ENCODE measurements at places on chromosomes 4 and X.

- DNase-seq = no peak
Measured at GRCh38 chr4:186445040-186445439, 110.3 kb downstream of the MTNR1A start.

DNA sequence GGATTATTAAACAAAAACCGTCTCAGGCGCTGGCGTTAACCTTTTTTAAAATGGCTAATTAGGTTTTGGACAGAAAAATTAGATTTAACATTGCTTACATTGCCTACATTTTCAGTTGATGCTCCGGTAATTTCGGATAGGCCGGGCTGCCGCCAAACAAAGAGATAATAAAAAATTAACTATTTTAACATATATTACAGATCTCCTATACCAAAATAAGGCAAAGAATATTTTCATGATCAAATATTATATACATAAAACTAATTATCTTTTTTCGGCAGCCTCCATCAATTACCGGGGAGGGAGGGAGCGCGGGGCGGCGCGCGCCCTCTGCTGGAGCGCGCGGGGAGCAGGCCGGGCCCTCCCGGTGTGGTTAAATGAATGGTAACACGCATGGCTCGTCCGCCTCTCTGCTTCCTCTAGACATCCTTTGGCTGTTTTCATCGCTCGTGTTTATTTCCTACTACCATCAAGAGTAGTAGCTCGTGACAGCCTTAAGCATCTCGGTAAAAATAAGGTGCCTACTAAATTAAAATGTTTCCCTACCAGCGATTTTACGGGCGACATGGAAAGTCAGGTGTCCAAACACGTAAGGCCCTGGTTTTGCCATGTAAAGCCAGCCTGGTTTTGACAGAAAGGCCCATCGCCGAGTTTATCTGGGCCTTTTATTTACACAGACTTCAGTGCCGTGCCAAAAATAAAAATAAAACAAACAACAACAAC, 52.4 kb upstream of the TMEM33 start:
- DNase-seq = peak; percentile 22

- no peak for DNase-seq
Measured at GRCh38 chr4:17166954-17167353, 268.5 kb upstream of the LDB2 start.

DNA sequence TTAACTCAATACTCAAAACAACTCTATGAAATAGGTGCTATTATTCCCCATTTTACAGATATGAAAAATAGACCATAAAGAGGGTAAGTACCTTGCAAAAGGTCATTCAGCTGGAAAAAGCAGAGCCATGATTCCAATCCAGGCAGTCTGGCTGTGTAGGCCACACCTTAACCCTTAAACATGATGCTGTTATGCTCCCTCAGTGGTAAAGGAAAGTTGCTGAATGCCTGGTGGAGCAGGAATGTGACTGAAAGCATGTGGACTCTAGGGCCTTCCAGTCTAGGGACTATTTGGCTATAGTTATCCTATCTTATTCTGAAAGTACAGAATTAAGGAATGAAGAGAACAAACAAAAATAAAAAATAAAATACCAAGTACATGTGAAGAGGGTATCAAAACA, 19.6 kb downstream of the RP2 start:
- no peak for DNase-seq

GRCh38 chr4:16139066-16139945, 55.5 kb upstream of the PROM1 start:
- DNase-seq = no peak

GRCh38 chr4:63393544-63393943, 1015.7 kb downstream of the TECRL start:
- no peak for DNase-seq

GRCh38 chrX:110172215-110172614, 145.7 kb downstream of the AMMECR1 start:
- DNase-seq = no peak

- DNase-seq = no peak
Measured at GRCh38 chr4:185771711-185772390, 40.1 kb downstream of the SORBS2 start.

DNA sequence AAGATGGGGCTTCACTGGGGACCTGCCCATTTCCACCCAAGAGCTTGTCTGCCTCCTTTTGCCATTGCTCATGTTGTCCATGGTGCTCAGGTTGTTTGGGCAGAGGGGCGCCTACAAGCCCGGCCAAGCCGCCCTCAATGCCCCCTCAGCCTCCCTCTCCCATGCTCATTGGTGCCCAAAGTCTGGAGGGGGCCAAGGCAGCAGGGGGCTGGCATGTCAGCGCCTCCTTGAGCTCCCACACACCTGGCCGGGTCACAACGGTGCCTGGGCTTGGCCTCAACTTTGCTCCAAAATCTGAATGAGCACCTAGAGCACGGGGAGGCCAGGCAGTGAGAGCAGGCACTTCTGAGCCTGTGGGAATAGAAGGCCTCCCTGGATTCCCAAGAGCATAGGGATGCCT, 1598.8 kb downstream of the PCDH7 start:
- no peak for DNase-seq

GRCh38 chrX:75337525-75337924, 63.6 kb downstream of the UPRT start:
- no peak for DNase-seq

GRCh38 chr4:48223633-48224295, 45.9 kb downstream of the TEC start:
- DNase-seq = no peak

GRCh38 chr4:142365391-142365790, 480.7 kb downstream of the INPP4B start:
- no peak for DNase-seq

DNA sequence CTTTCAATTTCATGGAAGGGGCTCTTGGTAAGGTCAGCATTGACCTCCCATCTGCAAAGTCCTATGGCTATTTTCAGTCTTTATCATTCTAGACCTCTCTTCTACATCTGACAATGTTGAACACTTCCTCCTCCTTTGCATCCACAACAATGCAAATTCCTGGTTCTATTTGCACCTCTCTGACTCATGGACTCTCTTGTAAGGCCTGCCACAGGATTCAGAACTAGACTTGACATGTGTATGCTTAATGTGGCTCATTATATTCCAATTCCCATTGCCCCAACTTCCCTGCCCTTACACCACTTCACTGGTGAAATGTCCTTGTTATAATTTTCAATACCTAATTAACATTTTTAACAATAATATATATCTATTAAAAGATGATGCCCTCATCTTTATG, 314.3 kb upstream of the FGF13 start:
- DNase-seq = no peak

GRCh38 chr4:71254451-71255012, 84.3 kb upstream of the SLC4A4 start:
- no peak for DNase-seq

DNA sequence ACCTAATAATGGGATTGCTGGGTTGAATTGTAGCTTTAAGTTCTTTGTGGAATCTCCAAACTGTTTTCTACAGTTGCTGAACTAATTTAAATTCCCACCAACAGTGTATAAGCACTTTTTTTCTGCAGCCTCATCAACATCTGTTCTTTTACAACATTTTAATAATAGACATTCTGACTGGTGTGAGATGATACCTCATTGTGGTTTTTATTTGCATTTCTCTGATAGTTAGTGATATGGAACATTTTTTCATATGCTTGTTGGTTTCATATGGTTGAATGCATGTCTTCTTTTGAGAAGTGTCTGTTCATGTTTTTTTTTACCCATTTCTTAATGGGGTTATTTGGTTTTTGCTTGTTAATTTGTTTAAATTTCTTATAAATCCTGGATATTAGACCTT, 1718.9 kb downstream of the C4orf33 start:
- DNase-seq = no peak

DNA sequence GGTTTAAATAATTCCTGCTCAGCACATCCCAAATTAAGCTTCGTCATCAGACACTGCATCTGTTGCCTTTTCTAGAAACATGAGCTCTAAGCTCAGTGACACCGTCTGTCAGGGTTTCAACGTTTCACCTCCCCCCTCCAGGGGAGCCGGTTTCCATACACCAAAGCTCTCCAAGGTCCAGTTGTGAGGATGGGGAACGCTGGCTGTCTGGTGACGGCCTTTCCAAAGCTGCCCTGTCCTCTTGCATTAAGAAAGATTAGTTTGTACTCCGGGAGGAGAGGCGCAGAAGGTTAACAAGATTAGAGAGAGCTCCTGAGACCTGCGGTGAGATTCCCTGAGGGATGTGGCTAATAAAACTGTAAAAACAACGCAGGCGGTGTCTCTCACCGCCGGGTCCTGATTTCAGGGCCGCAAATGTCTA, 43.2 kb downstream of the ASMT start:
- DNase-seq = no peak

- DNase-seq = no peak
Measured at GRCh38 chrX:154476821-154477220, 2.3 kb downstream of the LAGE3 start.

GRCh38 chr4:16887887-16888286, 10.6 kb downstream of the LDB2 start:
- no peak for DNase-seq

GRCh38 chr4:35228313-35228712, 1016.0 kb downstream of the ARAP2 start:
- no peak for DNase-seq

DNA sequence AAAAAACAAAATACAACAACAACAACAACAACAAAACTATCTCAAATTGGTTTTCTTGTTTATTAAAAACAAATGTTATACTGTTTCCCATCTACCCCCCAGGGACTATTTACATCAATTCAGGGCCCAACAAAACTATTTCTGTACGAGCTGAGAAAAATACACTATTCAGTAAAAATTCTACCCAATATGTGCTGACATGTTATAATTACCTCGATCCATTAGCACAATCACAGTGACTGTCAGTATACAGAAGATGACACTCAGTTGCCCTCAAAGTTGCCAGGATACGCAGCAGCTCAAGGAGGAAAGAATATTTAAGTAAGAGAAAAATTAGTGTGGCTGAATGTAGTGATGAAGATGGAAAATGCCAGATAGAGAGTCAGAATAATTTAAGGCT, 150.1 kb downstream of the COX18 start:
- DNase-seq = no peak

DNA sequence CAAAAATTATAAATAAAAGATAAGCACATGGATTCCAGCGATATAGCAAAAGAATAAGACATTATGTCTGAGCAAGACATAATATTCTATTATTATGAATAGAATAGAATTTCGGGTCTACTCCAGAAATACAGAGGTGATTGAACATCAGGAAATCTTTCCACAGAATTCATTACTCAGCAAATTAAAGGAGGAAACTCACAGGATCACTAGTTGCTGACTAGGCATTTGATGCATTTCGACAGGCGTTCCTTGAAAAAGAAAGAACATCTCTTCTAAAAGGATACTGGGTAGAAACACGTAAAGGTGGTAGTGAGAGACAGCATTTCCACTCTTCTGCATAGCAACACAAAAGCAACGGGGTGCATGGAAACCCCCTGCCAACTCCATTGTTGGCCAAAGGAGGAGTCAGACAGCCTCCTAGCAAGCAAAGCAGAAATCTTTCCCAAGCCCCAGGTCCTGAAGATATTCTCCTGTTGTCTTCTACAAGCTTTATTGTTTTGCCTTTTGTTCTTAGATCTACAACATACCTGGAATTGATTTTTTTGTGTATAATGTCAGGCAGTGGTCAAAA, 14.3 kb upstream of the PDZD4 start:
- DNase-seq = no peak

DNA sequence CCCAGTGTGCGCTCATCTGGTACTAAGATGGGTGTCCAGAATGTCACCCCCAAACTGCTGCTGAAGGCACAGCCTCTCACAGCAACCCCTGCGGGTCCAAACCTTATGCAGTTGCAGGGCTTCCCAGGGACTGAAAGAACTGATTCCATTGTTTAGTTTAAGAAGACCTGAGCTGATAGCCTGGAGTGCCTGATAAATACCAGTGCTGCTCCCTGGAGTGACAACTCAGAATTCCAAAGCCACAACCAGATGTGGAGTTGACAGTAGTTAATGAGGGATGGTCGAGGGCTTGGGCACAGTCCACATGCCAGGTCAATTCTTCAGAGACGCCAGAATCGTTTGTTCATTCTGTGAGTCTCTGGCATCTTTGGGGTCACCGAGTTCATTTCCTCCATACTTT, 71.2 kb downstream of the LNX1 start:
- no peak for DNase-seq

- DNase-seq = no peak
Measured at GRCh38 chr4:82287720-82288119, 86.1 kb downstream of the HNRNPD start.

GRCh38 chrX:100979881-100980607, 10.5 kb downstream of the ARL13A start:
- DNase-seq = no peak

DNA sequence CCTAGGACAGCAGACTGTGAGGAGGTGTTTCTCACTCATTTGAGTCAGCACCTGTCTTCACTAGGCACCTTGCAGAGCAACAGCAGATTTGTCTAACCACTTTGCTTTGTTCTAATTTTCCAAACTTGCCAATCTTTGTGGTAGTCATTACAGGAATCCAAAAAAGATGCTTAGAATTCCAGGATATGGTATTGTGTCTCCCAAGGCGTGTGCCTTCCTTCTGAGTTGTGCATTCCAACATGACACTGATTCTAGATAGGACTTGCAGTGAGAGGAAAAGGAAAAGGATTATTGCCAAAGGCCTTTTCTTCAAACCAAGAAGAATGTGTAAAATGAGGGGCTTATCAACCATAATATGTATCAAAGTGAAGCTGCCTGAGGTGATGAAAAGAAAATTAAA, 126.2 kb downstream of the MAPK10 start:
- no peak for DNase-seq

GRCh38 chr4:76192236-76192635, 21.4 kb downstream of the SCARB2 start:
- no peak for DNase-seq

- DNase-seq = no peak
Measured at GRCh38 chr4:183424109-183424744, 20.2 kb upstream of the CDKN2AIP start.

- DNase-seq = no peak
Measured at GRCh38 chrX:17546356-17546755, 171.4 kb downstream of the NHS start.

GRCh38 chr4:156659983-156660382, 311.6 kb downstream of the PDGFC start:
- no peak for DNase-seq

DNA sequence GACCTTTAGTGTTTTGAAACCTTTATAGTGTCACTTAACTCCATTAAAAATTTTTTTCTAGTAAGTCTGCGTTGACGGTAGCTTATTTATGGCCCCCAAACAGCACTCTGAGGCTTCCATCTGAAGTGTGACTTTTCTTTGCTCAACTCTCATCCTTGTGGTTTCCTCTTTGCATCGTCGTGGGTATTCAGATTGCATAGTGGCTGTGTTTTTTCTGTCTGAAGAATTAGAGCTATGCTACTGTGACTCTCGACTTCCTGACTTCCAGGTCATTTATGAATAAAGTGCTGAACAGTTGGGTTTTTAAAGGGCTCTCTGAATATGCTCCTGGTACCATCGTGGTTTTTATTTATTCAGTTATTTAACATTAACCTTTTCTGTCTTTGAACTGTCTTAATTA, 44.9 kb downstream of the JADE1 start:
- peak; percentile 20 for DNase-seq

- DNase-seq = no peak
Measured at GRCh38 chr4:157004279-157005161, 32.9 kb upstream of the PDGFC start.

Measured in T-cell (primary cell).